Stimulated activated CD8-positive, alpha-beta memory T cell treated with anti-CD3 and anti-CD28 coated beads, Interleukin-4, amount 100 ng/mL, for 48 hours (primary cell): ENCODE measurements at places on chromosomes 2 and 18.

GRCh38 chr2:78417355-78417754 lies 608.1 kb upstream of the REG3G start:
- DNase-seq, result no peak

- no peak for DNase-seq
These were observed 373.7 kb downstream of the RBM43 start for GRCh38 chr2:150887926-150888325.

DNA sequence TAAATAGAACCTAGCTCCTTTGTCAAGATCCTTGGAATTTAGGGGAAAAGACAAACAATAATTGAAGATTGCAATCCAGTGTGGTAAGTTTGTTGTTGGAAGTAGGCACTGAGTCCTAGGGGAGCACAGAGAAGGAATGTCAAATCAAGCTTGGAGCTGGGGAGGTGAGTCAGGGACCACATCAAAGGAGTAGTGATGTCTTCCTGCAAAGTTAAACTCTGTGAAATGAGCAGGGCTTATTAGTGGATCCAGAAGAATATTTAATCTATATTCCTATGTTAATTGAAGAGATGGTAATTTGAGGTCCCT lies 41.7 kb upstream of the NABP1 start:
- no peak for DNase-seq

DNA sequence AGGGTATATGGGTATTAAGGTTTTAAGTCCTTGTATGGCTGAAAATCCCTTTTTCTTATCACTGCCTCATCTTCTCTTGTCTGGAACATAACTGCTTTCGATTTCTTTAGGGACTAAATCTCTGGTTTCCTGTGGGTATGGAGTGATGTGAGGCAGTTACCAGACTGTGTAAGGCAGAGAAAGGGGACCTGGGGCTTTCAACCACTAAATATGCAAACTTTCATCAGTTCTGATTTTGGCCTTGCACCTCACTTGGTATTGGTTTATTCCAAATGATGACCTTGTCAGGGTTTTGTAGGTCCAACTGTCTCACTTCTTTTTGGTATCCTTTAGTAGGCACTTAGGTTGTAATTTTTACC lies 9.3 kb downstream of the MAP4K4 start:
- peak; percentile 8 for DNase-seq

GRCh38 chr2:216665717-216666116 lies 29.6 kb downstream of the IGFBP5 start:
- DNase-seq, result no peak

- peak; percentile 37 for DNase-seq
These were observed 44.5 kb downstream of the TMEM131 start for GRCh38 chr2:97951155-97951680.

DNA sequence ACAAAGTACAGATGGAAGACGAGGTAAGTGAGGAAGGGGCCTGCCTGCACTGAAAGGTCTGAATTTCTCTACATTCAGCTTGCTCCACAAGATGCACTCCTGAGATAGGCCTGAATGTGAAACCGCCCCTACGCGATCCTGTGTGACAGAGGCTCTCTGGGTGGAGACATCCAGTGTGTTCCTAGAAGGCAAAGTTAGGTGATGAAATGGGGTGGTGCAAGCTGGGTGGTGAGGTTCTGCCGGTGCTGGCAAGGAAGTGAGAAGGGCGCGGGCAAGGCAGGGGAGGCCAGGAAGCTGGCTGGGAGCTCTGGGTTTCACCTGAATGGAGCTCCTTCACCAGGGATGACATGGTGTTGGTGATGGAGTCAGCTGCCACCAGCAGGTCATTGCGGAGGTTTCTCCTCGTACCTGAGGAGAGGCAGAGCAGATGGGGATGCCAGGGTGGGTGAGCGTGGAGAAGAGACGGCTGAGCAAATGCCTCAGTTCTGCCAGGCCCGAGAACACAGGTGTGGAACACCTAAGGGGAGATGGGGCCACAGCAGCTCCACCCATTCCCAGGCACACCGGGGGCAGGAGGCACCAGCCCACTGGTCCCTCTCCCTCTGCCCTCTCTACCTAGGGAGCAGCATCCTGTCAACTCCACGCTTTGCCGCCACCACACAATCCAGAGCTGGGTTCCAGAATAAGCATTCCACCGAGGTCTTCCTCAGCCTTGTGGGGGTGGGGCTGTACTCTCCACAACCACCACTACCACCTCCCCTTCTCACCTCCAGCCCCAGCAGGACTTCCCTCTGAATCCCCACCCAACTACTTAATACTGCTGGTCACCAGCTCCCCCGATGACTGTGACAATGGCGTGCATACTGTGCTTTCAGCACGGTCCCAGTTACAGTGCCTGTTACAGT lies 45.5 kb upstream of the DNMT3A start:
- DNase-seq, result no peak

- DNase-seq, result no peak
These were observed 511.8 kb downstream of the CPS1 start for GRCh38 chr2:211068108-211068780.

DNA sequence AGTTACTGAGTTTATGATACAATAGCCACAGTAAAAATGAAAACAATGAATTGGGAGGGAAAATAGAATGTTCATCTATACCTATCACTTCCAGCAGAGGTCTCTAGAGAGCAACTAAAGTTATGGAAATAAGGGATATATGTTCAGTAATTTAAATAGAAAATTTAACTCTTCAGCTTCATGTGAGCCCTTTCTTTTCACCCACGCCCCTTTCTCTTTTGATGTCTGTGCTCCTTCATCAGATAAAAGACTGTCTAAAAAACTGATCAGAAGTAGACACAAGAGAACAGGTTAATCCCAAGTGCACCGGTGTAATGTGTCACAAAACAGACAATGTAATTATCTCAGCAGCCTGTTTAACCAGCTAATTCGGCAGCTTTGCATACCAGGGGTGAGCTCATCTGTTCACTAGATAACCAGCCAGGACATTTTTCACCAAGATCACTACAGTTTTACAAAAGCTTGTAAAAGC lies 238.5 kb upstream of the ERBB4 start:
- no peak for DNase-seq

DNA sequence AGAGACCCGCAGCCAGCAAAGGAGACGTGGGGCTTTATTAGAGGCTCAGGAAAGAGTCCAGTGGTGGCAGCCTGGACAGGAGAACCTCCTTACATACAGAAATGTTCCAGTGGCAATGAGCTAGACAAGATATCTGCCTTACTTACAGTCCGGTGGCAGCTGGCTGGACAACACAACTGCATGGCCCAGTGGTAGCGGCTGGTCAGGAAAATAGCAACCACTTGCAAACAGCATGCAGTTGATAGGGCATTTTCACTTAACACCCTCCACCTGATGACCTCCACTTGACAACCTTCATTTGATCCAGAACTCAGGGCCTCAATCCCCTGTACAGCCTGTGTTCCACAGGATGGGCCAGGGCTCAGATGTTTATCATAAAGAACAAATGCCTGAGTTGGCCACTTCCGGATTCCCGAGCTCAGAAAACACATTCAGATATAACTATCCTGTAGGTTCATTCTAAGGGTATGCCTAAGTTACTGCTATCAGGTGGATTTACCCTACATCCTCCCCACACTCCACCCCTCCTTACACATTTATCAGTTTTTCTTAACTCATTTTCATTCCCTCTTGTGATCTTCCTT lies 63.3 kb upstream of the ITPRID2 start:
- DNase-seq, result no peak

DNA sequence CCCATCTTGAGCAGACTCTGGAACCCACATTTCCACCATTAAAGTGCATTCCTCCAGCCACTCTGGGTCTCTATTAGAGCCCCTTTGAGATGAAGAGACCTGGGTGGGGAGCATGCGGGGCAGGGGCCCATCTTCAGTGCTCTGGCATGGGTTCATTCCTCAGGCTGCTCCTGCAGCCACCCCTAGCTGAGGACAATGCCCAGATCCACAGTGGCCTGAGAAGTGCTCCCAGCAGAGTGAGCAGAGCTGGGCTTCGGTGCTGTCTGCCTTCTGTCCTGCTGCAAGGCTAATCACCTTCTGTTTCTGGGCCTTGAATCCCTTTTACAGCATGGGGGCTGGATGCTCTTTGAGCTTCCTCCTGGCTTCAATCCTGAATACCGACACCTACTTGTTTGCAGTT lies 169.8 kb downstream of the TRIM43 start:
- DNase-seq, result no peak

GRCh38 chr2:138682163-138682562 lies 98.0 kb downstream of the NXPH2 start:
- no peak for DNase-seq

- DNase-seq, result no peak
These were observed 81.4 kb upstream of the RGPD5 start for GRCh38 chr2:109712746-109713145.

- no peak for DNase-seq
These were observed 69.0 kb downstream of the COL6A3 start for GRCh38 chr2:237344942-237345341.

DNA sequence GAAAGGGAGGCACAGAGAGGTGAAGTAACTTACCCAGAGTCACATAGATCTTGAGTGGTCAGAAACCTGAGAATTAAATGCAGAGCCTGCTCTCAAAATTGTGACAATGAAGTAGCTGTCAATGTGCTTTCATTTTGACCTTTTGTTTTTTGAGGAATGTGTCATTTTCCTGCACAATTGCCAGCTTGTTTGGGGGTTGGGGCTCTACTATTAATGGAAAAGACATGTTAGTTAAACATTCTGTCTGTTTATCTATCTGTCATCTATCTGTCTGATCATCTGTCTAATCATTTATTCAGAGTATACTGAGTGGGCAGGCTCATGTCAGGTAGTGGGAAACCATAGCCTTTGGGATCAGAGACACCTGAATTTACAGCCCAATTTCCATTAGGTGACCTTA lies 428.4 kb downstream of the TSN start:
- DNase-seq, result no peak

DNA sequence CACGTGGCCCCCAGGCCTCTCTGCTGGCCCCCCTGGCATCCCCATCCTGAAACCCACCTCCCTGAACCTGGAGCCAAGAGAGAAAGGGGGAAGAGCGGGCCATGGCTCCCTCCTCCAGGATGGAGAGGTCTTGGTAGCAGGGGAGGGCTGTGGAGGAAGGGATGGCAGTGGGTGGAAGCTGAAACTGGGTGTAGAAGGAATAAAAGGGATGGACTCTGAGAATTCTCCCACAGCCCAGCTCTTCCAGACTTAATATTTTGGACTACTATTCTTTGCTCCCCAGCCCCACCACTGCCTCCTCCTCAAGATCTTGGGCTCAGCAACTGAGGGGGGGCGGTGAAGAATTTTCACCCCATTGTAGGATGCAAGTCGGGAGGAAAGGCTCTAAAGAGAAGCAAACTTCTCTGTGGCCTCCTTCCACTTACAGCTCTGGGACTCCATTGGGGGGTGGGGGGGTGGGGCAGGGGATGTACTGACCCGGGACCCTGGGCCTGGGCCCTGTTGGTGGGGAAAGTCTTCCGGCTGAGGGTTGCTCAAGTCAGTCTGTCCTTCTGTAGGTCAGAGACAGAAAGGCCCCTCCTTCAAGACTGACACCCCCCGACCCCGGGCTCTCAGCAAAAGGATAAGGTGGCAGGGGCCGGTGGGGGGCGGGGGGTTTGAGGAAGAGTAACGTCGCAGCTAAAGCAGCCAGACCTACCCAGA lies 501 bp downstream of the TNS1 start:
- no peak for DNase-seq

DNA sequence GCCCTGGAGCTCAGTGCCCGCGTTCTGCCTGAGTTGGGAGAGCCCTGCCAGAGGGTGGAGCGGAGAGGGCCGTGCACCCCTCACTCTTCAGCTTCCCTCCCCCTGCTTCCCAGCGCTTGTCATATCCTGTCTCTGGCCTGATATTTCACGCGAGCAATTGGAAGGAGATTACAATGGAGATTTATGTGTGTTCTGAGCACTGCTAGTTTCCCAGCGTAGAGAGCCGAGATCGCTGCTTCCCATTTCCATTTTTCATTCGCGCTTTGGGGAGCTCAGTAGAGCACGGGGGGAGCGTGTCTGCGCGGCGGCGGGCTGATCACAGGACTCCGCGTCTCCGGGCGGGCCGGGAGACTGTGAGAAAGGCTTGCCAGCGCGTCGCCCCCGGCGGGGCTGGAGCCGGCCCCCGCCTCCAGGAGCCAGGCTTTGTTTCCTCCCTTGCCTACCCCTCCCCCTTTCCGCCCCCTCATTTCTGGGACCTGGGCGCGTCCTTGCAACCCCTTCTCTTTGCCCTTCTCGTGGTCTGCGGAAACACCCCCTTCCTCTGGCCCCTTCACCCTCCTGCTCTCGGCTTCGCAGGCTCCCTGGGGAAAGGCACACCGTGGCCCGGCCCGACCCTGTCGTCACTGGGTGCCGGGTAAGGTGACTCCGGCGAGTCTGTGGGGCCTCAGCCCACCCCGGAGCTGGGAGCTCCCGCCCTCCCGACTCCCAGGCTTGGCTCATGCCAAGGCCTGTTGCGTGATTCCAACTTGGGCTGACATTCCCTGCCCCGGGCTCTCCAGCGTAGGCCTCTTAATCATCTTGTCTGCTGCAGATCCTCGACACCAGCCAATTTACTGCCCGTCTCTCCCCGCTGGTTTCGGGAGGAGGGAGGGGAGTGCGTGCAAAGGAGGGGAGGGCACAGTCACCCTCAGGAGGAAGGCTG lies 5.8 kb downstream of the DLX2 start:
- DNase-seq, result no peak

- DNase-seq, result no peak
These were observed 40.5 kb upstream of the ATG16L1 start for GRCh38 chr2:233210843-233211547.

GRCh38 chr2:67650291-67651133 lies 253.4 kb downstream of the ETAA1 start:
- peak; percentile 36 for DNase-seq

DNA sequence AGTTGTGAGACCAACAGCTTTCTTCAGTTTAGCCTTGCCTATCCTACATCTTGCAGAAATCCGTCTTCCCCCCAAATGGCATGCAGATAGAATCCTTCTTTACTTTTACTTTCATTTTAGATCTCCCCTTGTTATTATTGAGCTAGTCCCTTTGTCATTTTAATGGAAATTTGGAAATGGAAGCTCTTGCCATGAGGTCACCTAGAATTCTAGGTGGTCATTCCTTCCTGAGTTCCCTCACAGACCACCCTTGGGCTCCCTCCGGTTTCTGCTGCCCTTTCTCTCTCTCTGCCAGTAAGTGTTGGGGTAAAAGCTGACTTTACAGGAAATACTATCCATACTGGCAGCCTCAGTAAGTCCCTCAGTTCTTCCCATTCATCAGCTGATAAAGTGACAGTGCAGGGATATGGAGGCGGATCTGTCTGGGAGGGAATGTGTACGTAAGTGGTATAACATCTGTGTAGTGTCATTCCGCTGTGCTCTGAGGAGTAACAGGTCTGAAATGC lies 30.2 kb downstream of the ARHGAP25 start:
- no peak for DNase-seq

GRCh38 chr2:20617892-20618467 lies 32.9 kb downstream of the HS1BP3 start:
- no peak for DNase-seq

GRCh38 chr2:53969968-53970723 lies 647 bp downstream of the PSME4 start:
- peak; percentile 41 for DNase-seq
